Stimulated activated CD4-positive, alpha-beta T cell treated with anti-CD3 and anti-CD28 coated beads, TNF-alpha, amount 100 ng/mL, for 48 hours (primary cell): ENCODE measurements at places on chromosomes 7 and 10.

DNA sequence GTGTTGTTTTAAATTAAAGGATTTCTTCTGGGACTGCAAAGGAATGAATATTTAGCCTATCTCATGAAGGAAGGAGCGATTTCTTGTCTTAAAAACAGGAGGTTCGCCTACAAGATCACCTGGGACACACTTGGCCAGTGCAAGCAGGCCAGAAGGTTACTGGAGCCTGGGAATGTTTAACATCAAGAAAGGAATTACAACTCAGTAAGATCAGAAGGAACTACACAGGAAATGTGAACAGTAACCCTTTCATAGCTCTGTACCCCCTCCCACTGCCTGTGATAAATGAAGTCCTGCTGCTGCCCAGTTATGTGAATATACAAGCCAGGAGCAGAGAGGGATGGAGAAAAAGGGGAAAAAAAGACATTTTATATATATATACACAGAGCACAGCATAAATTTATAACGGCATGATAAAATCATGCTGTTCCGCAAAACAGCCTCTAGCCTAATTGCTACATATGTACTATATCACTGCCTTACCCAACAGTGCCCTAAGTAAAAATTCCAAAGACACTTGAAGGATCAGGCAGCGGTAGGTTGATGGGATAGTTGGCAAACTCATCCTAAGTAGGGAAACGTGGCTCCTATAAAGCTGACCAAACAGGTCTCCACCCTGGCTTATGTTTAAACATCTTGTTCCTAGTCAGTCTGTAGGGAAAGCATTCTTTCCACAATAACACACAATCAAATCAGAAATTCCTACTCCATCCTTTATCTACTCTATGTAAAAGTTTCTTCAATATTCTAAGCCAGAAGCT is 63.8 kb downstream of the ZNF438 start:
- DNase-seq: no peak

DNA sequence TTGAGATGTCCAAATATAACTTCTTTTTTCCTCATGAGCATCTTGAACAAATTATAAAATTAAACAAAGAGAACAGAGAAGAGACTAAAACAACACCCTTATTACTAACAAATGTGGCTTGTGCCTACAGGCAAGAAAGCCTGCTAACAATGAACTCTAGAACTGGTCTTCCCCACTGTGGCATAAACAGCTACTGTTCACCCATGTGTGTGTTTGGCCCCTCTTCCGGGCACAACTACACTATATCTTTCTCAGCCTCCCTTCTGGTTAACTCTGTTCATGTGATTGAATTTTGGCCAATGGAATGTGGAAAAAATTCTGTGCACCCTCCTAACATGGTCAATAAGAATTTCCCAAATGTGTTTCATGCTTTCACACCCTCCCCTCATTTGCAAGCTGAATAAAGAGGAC is 117.0 kb downstream of the KBTBD2 start:
- DNase-seq: no peak

DNA sequence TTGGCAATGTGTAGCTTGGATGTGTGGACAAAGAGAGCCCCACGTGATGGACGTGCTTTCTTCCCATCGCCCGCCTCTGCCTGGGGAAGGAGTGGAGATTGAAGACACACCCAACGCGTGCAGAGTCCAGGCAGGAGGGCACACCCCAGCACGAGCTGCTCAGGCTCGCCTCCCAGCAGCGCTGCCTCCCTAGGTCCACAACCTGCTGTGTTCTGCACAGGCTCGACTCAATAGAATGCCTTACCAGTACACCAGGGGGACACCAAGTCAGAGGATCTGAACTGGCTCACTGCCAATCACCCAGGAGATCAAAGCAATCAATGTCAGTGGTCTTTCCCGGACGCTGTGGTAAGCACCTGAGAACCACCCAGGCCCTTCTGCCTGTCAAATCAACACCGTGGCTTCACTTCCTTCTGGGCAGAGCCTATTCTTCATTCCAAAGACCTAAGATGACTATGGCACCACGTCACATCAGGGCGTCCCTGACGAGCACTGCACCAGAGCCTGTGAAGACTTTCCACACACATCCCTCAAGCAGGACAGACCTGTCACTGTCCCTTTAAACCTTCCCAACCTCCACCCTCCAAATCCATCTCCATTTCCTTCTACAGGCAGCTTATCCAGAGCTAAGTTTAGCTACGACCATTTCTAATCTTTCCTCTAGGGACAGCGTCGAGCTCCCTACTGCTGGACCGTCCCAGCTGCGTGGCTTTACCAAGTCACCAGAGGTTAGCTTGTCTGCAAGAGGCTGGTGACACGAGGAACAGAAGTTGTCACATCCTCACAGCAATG is 72.3 kb downstream of the AMZ1 start:
- DNase-seq: no peak

DNA sequence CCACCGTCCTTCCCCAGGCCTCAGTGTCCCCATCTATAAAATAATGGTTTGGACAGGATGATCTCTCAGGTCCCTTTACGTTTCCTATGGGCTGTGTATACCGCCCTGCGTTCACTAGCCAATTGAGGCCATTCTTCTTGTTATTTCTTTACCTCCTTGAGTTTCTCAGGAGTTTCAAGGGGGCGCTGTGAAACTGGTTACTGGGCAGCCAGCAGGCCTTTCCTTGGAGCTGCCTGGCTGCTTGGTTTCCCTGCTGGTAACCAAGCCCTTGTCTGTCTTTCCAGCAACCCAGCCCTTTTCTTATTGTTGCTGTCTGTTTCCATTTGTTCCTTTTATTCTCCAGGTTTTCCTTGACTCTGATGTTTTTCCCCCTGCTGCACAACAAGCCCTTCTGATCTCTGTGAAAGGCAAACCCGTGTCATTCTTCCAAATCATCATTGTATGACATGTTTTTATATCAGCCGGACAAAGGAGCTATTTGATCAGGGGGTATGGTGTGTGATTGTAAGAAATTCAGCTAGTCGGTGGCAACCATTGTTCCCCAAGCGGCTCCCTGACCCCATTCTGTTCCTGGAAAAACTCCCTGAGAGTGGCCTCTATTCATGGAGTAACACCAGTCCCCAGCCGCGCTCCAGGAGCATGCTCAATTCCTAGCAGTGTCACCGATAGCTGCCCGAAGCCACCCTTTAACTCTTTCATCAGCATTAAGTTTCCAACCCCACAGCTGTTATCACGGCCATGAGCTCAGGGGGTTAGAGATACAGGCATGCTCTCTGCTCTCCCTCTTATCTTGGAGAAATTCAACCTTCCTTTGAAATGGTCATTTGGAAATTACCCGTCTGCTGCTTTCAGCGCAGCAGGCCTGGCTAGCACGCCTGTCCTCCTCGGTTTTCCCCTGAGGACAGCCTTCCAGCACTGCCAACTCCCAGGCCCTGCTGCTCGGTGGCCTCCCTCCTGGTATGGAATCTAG is 26.6 kb downstream of the FGF8 start:
- DNase-seq: no peak

DNA sequence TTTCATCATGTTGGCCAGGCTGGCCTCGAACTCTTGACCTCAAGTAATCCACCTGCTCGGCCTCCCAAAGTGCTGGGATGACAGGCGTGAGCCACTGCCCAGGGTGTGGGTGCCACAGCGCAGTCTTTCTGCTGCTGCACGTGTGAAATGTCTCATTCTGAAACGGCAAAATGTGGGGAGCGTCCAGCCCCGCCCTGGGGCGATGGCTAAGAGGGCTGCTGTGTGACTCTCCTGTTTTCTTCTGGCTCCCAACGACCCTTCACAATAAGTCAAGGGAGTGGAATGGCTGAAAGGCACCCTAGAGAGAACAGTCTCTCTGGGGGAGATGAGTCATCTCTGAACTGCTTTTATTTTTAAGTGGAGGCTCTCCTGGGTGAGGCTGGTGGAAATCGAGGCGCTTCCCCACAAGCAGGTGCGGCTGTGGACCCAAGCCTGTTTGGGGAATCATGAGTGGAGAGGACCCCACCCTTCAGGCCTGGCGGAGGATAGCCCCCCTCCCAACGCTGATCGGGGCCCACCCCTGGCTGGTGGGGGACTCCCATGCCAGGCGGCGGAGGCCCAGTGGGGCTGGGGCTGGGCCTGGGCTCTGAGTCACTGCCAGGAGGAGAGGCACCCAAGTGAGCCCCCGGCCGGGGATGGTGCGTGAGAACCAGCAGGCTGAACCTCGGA is 18.0 kb downstream of the ADAP1 start:
- no peak for DNase-seq

- DNase-seq: no peak
Measured at GRCh38 chr7:55020466-55020871, 1.7 kb downstream of the EGFR start.

DNA sequence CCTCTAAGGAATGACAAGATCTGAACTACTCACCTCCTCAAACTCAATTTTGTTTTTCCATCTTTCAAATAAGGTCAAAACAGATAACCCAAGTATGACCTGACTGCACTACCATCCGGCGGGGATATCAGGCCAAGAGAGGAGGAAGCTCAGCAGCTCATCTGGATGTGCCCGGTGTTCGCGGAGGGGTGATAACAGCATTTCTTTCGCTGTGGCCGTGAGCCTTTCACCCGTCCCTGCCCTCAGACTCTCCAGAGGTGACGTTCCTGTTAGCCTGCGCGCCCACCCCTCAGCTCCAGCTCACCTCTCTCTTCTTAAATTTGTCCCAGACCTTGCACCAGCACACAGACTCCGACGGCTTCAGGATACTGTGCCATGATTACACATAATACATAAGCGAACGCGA is 526 bp downstream of the ZNF248 start:
- DNase-seq: no peak
